Activated CD8-positive, alpha-beta memory T cell treated with anti-CD3 and anti-CD28 coated beads for 1 hour (primary cell): ENCODE measurements at places on chromosomes 5 and 9.
A peak's percentile ranks its signal among the peaks of the same experiment; 100 is the strongest.

GRCh38 chr5:72510610-72511181 is 3.5 kb upstream of the ZNF366 start:
- DNase-seq: no peak

- no peak for DNase-seq
Observed at GRCh38 chr9:73157811-73158210, 6.1 kb downstream of the ANXA1 start.

DNA sequence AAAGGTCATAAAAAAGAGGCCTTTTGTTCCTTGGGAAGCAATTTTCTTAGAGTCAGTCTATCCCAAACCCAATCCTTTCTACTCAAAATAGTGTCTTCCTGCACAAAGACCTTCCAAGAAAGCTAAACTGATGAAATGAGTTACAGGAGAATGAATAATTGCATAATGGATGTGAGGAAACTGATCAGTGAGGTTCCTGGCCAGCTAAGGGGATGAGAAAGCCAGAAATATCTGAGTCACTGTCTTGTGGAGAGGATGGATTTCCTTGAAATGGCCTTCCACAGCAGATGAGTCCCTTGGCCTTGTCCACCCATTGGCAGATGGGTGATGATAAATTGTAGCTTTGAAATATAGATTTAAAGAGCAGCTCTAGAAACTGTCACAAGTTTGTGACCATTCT is 756.1 kb downstream of the DNAH5 start:
- DNase-seq: no peak

DNA sequence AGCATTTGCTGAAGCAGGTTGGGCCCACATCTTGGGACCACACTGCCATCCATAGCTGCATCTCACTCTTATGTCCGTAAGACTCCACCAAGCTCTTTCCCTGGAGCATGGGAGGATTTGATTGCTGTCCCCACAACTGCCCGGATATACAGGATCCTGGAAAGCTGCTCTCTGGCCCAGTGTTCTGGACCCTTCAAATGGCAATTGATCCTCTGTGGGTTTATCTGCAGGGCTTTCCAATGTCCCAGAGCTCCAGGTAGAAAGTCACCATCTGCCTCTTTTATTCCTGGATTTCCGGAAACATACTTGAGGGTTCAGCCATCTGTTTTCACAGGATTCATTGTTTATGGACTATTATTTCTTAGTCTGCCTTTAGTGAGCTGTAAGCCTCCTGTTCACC is 214.6 kb downstream of the SREK1 start:
- DNase-seq: no peak

- no peak for DNase-seq
Observed at GRCh38 chr9:115810166-115810565, 343.4 kb upstream of the PAPPA start.

DNA sequence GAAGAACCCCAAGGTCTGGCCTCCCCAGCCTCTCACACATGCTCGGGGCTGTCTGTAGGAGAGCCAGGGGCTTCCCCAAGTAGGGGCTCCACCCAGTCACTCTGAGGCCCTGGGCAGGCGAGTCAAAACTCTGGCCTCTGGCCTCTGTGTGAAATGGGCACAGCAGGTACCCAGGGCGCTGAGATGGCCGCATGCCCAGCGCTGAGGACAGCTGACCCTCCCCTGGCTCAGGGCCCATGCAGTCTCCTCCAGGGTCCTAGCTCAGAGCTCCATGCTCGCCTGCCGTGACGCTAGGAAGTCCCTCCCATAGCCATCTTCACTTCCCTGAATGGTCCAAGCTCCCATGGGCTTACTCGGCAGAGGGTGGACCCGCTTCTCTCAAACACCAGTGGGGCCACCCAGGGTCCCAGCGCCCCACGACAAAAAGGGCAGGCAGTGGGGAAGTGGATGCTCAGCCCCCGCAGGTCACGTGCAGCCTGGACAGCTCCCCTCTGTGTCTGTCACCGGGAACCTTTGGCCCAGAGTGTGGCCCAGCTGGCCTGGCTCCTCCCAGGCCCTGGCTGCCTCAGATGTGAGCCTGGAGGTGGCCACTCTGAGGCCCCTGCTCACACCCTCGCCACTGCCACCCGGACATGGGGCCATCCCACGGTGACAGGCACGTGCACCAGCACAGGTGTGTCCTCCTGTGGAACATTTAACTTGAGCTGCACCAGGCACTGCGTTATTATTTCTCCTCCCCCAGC is 12.2 kb upstream of the VAV2 start:
- DNase-seq: no peak

- DNase-seq: no peak
Observed at GRCh38 chr5:74503-75109, 17.4 kb upstream of the PLEKHG4B start.

- DNase-seq: no peak
Observed at GRCh38 chr9:135343837-135344522, 135.6 kb upstream of the PPP1R26 start.

- no peak for DNase-seq
Observed at GRCh38 chr5:178450121-178451028, 139.8 kb downstream of the COL23A1 start.

DNA sequence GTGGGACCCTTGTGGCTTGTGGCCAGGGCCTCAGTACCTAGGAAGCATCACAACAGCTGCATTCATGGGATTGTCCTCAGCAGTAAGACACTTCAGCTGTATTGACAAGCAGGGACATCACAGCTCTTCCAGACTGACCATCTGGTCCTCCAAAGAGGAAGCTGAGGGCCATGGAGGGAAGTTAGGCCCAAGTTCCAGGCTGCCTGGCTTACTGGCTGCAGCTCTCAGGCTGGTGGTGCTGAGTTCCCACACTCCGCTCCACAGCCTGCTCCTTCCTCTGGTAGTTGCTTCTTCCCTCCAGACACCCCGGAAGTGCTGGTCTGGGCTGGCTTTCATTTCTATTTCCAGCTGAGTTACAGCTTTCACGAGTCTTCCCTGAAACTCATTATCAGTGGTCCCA is 5.7 kb upstream of the STING1 start:
- DNase-seq: no peak

- no peak for DNase-seq
Observed at GRCh38 chr5:152063004-152063403, 138.4 kb upstream of the GLRA1 start.

- DNase-seq: no peak
Observed at GRCh38 chr5:148976569-148977381, 86.1 kb downstream of the SH3TC2 start.

- no peak for DNase-seq
Observed at GRCh38 chr9:80615964-80616363, 1044.2 kb downstream of the TLE4 start.

- no peak for DNase-seq
Observed at GRCh38 chr5:83683836-83684235, 36.8 kb downstream of the HAPLN1 start.

DNA sequence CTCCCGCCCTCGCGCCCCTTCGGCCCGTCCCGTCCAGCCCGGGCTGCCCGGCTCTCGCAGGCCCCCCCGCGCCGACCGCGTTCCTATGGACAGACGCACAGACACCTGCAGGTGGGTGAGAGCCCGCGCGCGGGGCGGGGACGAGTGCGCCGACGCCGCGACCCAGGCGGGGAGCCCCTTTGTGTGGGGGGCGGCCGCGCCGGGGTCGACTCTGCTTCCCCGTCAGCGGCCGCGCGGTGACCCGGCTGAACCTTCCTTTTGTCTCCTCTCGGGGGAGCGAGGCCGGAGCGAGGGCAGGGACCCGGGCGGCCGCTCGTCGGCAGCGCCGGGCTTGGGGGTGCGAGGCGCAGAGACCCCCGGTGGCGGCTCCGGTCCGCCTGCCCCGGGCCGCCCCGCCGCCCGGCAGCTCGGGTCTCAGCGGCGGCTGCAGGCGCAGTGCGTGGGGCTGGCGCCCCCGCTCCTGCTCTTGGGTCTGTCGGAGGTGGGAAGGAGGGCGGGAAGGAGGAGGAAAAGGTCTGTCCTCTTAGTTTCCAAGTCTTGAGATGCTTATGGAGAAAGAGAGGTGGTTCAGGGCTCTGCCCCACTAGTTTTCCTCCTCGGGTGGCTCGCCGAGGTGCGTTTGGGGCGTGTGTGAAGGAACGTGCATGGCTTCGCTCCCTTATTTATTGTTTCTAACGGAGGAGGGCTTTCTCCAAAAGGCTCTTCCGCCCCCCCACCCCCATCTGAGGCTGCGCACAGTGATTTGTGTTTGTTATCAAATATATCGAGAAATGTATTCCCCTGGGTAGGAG is 576 bp downstream of the KIAA1958 start:
- DNase-seq: peak; percentile 38

DNA sequence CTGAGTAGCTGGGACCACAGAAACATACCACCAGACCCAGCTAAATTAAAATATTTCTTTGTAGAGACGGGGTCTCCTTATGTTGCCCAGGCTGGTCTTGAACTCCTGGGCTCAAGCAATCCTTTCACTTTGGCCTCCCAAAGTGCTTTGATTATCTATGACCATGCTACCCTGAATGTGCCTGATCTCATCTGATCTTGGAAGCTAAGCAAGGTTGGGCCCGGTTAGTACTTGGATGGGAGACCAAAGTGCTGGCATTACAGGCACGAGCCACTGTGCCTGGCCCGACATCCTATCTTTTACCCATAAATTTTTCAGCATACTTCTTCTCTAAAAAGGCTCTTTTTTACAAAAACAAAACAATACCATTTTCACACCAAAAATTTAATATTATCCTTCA is 137.0 kb upstream of the LRRTM2 start:
- DNase-seq: no peak

DNA sequence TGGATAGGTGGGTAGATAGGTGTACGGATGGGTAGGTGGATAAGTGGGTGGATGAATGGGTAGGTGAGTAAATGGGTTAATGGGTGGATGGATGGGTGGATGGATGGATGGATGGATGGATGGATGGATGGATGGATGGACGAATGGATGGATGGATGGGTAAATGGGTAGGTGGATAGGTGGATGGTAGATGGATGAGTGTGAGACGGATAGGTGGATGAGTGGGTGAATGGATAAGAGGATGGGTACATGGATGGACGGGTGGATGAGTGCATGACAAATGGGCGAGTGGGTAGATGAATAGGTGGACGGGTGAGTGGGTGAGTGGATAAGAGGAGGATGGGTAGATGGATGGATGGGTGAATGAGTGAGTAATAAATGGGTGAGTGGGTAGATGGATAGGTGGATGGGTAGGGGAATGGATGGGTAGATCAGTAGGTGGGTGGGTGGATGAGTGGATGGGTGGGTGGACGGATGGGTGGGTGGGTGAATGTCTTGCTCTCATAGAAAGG is 179.2 kb downstream of the FGF18 start:
- no peak for DNase-seq

DNA sequence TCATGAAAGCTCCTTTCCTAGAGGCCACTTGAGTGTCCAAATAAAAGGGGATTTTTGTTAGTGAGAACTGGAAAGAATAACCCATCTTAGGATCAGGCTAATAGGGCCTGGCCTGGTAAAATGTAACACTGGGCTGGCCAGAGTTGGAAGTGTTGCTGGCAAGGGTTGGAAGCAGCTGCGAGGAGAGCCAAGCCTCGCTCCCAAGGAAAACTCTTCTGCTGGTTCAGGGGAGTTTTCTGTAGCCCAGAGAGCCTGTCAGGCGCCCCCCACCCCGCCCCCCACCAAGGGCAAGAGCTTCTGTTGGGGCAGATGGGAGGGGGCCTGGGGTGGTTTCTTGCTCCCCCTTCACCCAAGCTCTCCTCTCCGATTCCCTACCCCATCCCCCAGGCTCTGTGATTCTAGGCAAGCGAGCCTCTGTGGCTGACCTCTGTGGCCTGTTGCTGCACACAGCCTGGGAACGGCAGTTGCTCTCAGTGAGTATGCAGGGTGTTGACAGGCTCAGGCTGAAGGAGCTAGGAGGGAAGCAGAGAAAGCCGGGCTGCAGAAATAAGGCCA is 547.8 kb downstream of the CCDC171 start:
- DNase-seq: no peak

DNA sequence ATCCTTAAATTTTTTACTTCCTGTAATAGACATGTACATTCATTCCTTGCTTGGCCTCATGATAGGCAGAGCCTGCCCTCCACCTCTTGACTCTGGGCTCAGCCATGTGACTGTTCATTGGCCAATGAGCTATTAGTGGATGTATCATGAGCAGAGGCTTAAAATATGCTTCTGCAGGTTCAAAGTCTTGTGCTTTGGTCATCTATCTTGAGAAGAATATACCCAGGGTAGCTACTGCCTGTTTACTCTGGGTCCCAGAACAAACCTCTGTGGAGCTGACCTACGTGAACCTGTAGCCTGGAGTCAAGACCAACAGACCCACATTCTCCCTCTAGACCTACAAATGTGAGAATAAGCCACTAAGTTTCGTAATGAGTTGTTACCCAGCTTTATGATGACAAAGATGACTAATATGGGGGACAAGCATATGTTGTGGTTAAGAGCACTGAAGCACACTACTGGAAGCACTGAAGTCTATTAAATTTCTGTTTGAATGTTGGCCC is 244.4 kb downstream of the MAST4 start:
- DNase-seq: no peak

GRCh38 chr9:85030316-85030715 is 360.8 kb downstream of the NTRK2 start:
- DNase-seq: no peak

- DNase-seq: no peak
Observed at GRCh38 chr5:81789033-81789432, 38.1 kb upstream of the SSBP2 start.

GRCh38 chr9:134522976-134523375 is 118.6 kb upstream of the COL5A1 start:
- no peak for DNase-seq

DNA sequence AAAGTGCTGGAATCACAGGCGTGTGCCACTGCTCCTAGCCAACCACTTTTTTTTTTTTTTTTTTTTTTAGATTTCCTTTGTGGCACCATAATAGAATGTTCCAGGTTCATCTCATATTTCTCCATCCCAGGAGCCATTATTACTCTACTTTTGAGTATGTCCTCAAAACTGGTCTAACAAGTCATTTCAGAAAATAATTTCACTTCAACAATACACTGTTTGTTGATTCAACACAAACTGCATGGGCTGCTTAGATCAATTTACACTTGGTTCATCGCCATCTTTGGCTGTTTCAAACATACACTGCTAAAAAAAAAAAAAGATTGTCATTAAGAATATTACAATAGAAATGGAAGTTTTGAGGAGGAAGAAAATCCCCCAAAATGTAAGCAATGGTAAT is 57.9 kb downstream of the CSNK1A1 start:
- DNase-seq: no peak

GRCh38 chr5:141051521-141051866 is 320 bp downstream of the PCDHB1 start:
- DNase-seq: no peak

DNA sequence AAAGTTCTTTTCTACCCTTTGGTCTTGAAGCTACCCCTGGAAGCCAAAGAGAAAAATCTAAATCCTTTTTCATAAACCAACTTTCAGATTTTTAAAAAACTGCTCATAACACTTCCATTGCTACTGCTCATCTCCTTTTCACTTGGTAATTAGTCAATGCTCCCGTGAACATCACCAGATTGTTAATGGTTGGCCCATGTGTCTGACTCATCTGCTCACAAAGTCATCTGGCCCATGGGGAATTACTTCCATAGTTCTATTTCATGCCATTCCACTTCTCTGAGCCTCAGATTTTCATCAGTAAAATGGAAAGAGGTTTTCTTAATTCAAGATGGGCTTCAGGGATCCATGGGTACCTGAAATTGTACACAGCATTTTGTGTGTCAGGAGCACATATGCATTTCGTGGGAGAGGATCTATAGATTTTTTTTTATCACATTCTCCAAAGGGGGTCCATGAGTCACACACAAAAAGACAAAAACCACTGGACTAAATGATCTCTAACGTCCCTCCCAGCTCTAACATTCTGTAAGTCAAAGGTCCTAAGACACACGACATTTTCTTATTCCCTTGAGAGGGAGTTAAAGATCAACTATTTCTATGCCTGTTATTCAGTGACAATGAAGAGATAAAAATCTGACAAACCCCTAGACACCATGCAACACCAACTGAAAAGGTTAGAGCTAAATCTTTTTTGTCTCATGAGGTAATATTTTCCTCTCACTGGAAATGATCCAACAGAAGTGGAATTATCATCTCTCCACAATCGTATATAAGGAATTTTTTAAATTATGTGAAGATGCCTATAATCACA is 75.4 kb downstream of the TEX10 start:
- no peak for DNase-seq
